NCI-H2107 (cell line): ENCODE measurements at places on chromosomes 12 and 14.

DNA sequence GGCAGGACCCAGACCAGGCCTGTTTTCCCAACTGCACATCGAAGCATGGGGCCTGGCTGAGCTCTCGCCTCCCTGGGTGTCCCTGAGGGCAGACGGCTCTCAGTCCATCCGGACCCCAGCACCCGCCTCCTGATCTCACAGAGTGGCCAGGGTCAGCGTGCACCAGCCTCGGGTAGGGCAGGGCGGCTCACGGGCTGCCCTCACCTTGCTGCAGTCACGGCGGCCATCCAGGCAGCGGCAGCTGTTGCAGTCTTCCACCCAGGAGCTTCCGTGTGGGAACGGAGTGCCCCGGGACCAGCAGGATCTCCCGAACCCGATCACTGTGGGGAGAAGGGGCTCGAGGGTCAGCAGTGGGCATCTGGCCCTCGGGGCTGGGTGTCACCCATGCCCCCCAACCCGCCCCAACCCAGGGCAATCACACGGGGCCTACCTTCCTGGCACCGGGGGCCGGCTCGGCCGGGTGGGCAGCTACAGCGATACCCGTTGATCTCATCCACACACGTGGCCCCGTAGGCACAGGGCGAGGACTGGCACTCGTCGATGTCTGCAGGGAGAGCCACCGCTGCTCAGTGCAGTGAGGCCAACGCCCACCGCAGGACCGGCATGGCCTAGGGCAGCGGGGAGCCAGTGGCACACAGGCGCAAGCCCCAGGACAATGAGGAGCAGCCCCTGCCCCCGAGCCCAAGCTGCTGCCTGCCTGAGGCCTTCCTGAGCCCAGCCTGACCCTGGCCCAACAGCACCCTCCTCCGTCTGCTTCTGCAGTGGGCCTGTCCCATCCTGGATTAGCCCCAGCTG, 22.2 kb downstream of the JAG2 start:
- no peak for DNase-seq

DNA sequence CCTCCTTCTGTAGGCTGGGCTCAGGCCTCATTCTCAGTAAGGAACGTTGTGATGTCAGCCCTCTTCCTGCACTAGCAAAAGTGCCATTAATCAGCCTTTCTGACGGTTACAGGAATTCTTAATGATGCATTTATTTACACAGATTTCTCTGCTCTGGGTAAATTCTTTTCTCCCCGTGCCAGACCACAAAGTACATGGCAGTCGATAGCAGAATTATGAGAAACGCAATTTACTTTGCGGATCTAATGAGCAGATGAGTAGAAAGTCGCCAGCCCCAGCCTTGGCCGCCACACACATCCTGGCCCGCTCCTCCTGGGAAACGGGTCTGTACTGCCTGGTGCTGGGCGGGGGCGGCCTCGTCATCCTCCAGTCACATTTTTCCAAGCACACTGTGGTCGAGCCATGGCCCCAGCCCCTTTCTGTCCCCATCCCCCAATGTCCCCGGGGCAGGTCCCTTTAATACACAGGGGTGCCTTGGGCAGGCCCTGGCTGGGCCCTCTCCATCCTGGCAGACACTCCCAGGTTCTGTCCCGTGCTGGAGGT, 25.9 kb downstream of the NOC4L start:
- no peak for DNase-seq

GRCh38 chr12:88726806-88727720, 146.8 kb upstream of the KITLG start:
- DNase-seq: no peak

DNA sequence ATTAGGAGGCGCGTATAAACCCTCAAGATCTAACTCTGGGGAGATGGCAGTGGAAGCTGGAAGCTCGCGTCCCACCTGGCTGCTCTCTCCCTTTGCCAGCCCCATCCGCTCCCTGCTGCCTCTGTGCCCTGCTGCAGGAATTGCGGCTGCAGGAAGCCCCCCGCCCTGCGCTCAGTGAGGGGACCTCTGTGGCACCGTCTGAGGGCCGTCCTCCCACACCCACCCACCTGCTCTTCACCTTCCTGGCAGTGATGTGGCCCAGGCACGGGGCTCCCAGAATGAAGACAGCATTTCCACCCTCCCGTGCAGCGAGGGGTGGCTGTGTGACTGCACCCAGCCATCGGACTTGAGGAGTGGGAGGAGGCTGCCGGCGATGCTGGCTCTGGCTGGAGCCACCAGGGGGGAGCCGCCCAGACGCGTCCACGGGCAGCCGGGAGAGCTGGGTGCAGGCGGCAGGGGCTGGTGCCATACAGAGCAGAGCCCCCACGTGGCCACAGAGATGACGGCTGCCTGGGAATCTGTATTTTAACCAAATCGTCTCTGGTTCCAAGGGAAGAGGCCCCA, 28.3 kb upstream of the GALNT9 start:
- no peak for DNase-seq

GRCh38 chr14:73829526-73830431, 21.9 kb upstream of the PTGR2 start:
- DNase-seq: peak; percentile 44

DNA sequence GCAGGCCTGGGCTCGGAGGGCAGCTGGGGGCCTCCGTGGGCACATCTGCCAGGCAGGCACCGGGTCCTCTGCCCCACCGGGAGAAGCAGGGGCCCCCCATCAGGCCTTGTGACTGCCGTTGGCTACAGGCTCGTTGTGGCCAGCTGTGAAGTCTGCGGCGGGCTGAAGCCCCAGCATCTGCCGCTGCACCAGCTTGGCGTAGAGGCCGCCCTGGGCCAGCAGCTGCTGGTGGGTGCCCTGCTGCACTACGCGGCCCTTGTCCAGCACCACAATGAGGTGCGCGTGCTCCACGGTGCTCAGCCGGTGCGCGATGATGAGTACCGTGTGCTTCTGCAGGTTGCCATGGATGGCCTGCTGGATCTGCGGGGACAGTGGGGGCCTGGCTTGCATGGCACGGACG, 33.9 kb upstream of the VPS37B start:
- no peak for DNase-seq
